ENCODE measurements at places on chromosomes 6 and 20.

DNA sequence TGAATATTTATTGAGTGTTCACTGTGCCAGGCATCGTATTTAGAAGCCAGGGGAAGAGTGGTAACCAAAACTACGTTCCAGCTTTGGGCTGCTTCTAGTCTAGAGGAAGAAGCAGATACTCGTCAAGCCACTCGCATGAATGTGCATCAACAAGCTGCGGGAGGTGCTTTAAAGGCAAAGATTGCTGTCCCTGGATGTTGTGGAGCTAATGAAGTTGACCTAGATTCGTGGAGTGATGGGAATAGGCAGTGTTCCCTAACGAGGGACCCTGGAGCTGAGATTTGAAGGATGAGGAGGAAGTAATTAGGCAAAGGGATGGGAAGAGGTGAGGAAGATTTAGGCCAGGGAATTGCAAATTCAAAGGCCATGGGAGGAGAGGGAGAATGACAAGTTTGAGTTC, 118.9 kb downstream of the TMEM170B start:
- DNase-seq = no peak

DNA sequence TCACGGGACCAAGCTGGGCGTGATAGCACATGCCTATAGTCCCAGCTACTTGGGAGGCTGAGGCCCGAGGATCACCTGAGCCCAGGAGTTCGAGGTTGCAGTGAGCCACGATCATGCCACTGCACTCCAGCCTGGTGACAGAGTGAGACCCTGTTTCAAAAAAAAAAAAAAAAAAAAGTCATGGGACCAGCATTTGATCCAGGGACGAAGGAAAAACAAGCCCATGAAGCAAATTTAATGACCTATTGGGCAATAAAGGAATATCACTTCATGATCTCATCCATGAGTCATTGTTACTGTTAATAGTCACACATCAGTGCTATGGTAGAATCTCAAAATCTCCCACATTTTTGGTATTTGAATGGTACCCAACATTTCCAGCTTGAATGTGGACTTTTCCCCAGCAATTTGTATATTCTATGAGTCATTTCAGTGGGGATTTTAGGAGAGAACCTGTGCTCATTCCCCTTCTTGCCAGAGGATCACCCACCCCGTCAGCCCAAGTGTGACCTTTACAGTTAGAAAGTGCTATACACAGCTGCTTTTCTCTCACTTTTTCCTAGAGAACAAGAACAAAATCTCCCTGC, 8.5 kb upstream of the SOD2 start:
- no peak for DNase-seq

DNA sequence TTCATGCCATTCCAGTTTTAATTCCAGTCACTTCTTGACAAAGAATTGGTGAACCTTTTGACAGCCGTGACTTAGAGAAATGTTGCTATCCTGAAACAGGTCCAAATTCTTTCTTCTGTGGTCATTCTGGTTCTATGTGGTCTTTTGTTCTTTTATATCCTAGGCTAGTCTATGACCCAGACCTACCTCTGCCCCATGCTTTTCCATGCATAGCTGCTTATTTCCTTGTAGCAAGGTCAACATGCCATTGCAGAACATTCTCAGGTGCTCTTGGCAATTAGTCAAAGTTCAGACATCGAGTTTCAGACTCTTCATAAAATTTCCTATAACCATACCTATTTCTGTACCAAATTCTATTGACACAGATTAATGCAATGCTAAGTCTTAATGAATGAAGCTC, 202.6 kb downstream of the PLCB1 start:
- no peak for DNase-seq

- peak; percentile 83 for DNase-seq
Observed at GRCh38 chr6:70107852-70108629, 194.8 kb downstream of the COL9A1 start.

- DNase-seq = peak; percentile 59
Observed at GRCh38 chr6:1609648-1610496, at the start of gene FOXC1. Gene FOXC1 (plus strand): TSS chr6:1609915. CDS start chr6:1610446, 531 bp downstream.

GRCh38 chr6:16721977-16722376, 39.3 kb downstream of the ATXN1 start:
- no peak for DNase-seq

DNA sequence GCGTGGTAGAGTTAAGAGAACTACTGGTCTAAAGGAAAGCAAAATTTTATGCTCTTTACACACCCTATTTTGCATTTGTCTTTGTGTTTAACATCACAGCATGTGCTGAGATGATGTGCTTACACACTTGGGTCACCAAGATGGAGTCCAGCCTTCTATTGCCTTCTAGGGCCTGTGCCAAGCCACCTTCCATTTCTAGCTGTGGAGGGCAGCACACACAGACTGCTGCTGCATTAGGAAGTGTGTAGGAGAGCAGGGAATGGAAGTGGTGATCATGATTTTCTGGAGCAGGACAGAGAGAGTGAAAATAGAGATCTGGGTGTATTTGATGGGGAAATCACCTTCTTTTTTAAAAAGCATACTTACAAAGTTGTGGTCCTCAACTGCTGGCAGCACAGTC, 191.6 kb downstream of the SOX4 start:
- no peak for DNase-seq

- DNase-seq = no peak
Observed at GRCh38 chr20:2136275-2136674, 34.6 kb downstream of the STK35 start.

All from OCI-M1 (cell line).